Activated CD8-positive, alpha-beta memory T cell treated with anti-CD3 and anti-CD28 coated beads, Interleukin-2, amount 10 ng/mL, durations not matched to agents 7 days and 5 days (primary cell): ENCODE measurements at places on chromosomes 4 and X. TPM values are rescaled to one million over a fixed set of nuclear protein-coding genes. Genes with fewer than 3 reads are reported as not detected.

- H3K27me3 ChIP-seq: peaks cover 23% of the 10 kb centered on the region
- peaks cover 4% of the 10 kb centered on the region for H3K36me3 ChIP-seq
- DNase-seq: no peak
- no peak overlapping the region for H3K4me3 ChIP-seq
- no peak overlapping the region for H3K27ac ChIP-seq
Observed at GRCh38 chr4:38290366-38290765, 330.2 kb downstream of the PTTG2 start.

DNA sequence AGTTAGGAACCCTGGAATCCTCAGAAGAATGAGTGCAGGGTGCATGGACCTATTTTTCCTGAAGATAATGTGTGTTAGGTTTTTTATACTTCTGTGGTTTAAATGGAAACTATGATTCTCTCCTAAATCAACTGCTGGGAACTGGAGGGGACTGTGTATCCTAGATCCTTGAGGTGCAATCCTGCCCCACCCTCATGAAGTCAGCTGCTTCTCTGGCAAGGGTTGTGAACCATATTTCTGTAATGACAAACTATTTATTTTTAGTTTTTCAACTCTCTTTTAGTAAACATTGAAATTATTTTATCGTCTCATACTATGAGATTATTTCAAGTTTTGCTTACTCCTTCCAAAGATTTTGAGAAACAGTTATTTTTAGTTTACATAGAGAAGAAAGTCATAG is 25.8 kb upstream of the VEGFC start:
- no peak overlapping the region for H3K4me3 ChIP-seq
- H3K4me1 ChIP-seq: no peaks in the 10 kb centered on the region
- no peaks in the 10 kb centered on the region for H3K27me3 ChIP-seq
- no peaks in the 10 kb centered on the region for H3K36me3 ChIP-seq
- no peak overlapping the region for H3K27ac ChIP-seq

DNA sequence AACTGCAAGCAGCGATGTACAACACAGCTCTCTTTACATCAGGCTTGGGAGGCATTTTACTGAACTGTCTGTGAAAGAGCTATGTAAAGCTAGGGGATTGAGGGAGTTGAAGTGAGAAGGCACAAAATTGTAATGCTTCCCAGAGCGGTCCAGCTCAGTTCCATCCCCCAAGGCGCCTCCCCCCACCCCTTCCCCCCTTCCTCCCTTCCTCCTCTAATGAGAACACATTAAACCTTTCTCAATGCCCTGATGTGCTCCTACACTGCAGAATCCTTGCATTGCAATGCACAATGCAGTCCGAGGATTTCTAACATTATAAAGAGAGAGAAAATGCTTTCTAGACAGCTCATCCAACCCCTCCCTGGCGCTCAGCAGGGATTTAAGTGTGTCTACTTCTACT is 73.9 kb downstream of the CXXC4 start:
- H3K4me3 ChIP-seq: no peak overlapping the region
- H3K27me3 ChIP-seq: no peaks in the 10 kb centered on the region
- no peak overlapping the region for H3K27ac ChIP-seq
- H3K36me3 ChIP-seq: no peaks in the 10 kb centered on the region

Gene ERCC6L
- total RNA-seq: 14.1 TPM

Gene EMCN
- total RNA-seq: not detected

Gene IL21
- total RNA-seq: 0.52 TPM

Gene SSX4
- not detected for total RNA-seq

GRCh38 chrX:114675365-114675764 is 91.5 kb downstream of the HTR2C start:
- no peaks in the 10 kb centered on the region for H3K4me1 ChIP-seq
- no peaks in the 10 kb centered on the region for H3K27me3 ChIP-seq
- no peaks in the 10 kb centered on the region for H3K36me3 ChIP-seq
- no peak overlapping the region for H3K27ac ChIP-seq
- no peak for DNase-seq

DNA sequence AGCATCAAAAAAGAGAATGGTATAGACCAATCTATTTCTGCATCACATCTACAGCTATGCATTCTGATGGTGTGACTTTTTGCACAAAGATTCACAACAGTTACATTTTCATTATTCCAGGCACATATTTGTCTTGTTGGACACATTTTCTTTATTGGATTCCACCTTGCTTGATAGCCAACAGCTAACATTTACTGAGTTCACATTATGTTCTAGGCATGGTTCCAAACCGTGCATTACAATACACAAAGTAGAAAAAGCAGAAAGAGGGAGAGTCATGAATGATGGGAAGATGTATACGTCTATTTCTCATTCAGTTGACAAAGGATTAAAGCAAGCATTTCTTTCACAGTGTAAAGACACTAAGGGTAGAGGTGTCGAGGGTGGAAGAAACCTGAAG is 22.9 kb upstream of the CLGN start:
- H3K4me3 ChIP-seq: no peak overlapping the region
- DNase-seq: no peak
- no peaks in the 10 kb centered on the region for H3K36me3 ChIP-seq
- no peak overlapping the region for H3K27ac ChIP-seq

DNA sequence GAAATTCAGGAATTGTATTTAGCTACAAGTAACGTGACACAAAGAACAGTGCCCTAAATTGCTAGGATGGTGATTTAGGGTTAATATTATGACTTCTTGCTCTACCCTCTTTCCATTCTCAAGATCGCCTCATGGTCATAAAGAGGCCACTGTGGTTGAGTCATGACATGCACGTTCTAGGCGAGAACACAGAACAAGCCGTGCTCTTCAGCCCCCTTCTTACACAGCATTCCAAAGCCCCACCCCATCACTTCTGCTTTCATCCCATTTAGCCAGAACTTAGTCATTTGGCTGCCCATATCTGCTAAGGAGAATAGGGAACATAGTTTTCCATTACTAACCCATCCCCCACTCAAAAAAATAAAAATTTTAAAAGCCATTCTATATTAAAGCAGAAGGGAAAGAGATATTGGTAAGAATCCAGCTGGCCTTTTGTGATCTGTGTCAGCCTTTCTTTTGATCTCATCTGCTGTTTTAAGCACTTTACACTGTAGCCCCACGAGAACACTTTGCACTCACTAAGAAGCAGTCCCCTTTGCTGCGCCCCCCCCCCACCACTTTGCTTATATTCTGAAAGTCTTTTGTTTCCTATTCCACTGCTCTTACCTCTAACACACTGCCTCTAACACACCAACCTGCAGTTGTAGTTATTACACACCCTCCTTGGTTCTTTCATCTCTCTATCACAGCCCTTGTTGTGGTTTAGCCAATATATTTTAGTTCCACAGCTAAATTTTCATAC is 28.4 kb downstream of the NPNT start:
- H3K27me3 ChIP-seq: peaks cover 6% of the 10 kb centered on the region
- no peaks in the 10 kb centered on the region for H3K4me1 ChIP-seq
- no peak overlapping the region for H3K4me3 ChIP-seq
- DNase-seq: no peak
- H3K27ac ChIP-seq: no peak overlapping the region

DNA sequence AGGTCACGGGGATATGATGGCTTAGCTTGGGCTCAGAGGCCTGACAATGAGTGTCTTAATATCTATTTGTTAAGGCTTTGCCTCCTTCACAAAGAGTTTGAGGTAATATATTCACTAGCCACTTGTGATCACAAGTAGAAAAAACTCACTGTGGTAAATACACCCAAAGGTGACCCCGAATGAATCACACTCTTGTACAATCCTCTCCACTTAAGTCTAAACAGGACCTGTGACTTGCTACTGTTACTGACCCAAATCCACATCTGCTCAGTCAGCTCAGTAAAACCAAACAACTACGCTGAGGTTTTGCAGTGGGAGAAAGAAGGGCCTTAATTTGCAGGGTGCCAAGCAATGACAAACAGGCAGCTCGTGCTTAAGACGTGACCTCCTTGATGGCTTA is 223.8 kb upstream of the MAGEC2 start:
- H3K4me3 ChIP-seq: no peak overlapping the region
- H3K27me3 ChIP-seq: no peaks in the 10 kb centered on the region
- no peak for DNase-seq
- no peaks in the 10 kb centered on the region for H3K4me1 ChIP-seq
- H3K27ac ChIP-seq: no peak overlapping the region
- no peaks in the 10 kb centered on the region for H3K36me3 ChIP-seq

DNA sequence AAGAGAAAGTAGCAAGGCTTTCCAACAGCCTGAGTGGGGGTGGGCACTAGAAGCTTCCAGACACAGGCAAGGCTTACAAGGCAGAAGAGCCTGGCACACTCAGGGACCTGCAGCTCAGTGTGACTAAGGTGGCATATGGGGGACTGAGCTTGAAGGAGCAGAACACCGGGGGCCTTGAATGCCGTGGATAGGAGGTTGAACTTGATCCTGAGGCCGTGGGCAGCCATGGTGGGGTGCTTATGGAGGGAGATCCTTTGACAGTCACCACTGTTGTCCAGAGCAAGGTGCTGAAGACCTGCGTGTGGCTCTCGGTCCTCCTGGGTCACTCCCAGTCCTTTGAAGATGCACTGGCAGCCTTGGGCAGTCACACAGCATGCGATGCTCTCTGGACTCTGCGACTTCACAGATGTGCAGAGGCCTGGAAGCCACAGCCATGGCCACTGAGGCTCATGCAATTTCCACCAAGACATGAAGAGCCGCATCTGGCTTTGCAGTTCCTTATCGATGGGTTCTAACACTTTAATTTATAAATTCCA is 18.3 kb downstream of the C4orf50 start:
- no peak for DNase-seq
- no peak overlapping the region for H3K27ac ChIP-seq

DNA sequence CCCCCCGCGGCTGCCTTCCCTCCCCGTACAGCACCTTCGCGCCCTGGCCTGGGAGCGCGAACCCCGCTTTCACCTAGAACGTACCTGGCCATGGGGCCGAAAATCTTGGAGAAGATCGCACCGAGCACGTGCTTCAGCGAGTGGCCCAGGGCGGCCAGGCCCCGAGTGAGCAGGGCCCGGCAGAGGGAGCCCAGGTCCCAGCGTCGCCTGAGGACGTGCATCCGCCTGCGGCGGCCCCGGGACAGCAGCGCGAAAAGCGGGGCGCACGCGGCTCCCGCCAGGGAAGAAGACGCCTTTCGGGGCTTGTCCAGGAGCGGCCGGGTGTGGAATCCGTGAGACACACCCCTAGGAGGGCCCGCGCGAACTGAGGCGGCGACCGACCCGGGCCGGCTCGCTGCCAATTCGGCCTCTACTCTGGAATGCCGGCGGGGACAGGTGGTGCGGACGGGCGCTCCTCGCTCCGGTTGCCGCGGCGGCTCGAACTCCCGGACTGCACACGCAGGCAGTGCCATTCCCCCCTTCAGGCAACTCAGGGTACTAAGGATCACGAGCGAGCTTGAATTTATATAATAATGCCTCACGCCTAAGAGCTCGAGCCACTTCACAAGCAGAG is at the start of gene HS6ST2:
TSS of gene HS6ST2 (minus strand) at position 539 of the 613 bp plus-strand sequence.
- H3K4me1 ChIP-seq: peaks cover 1% of the 10 kb centered on the region
- no peak for DNase-seq
- H3K4me3 ChIP-seq: no peak within 1 kb of the TSS
- H3K27me3 ChIP-seq: peaks cover 47% of the 10 kb centered on the region

- H3K4me1 ChIP-seq: no peaks in the 10 kb centered on the region
- H3K4me3 ChIP-seq: no peak overlapping the region
- no peaks in the 10 kb centered on the region for H3K36me3 ChIP-seq
- no peaks in the 10 kb centered on the region for H3K27me3 ChIP-seq
- no peak overlapping the region for H3K27ac ChIP-seq
Observed at GRCh38 chr4:22014222-22014741, 65.7 kb upstream of the KCNIP4 start.

DNA sequence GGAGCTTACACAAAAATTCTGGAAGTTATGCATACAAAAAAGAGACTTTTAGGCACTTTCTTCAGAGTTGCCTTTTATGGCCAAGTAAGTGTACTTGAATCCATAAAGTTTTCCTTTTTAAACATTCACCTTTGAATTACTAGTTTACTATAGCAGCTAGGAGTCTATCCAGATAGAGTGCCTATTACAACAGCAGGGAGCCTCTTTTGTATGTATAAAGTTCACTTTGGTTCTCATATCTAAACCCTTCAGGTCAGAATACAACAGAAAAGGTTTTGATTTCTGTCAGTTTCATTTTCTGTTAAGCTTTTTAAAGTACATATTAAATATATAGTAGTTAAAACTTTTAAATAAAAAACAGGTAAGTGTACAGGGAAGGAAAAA is 51.4 kb upstream of the IL13RA1 start:
- H3K4me1 ChIP-seq: peaks cover 5% of the 10 kb centered on the region
- peaks cover 23% of the 10 kb centered on the region for H3K36me3 ChIP-seq
- H3K27ac ChIP-seq: no peak overlapping the region

Gene PNCK
- not detected for total RNA-seq
